ENCODE measurements at places on chromosomes 12 and 14.
A peak's percentile ranks its signal among the peaks of the same experiment; 100 is the strongest.

GRCh38 chr12:108194585-108194984 is 65.5 kb downstream of the WSCD2 start:
- DNase-seq: no peak

DNA sequence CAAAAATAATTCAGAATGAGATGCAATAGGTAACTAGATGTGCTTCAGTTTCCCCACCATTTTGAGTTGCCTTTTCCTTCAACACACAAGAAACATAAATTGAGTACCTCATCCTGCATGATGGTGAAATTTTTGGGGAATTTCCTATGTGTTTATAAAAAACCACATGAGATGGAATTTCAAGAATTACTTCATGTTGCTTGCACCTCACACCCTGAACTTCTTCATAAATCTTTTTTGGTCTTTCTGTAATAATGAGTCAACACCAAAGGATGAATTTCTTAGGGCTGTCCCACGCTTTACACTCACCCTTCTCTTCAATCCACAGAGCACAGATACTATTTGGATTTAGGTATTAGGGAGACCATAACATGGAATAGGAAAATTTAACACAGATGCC is 22.6 kb upstream of the LUM start:
- DNase-seq: peak; percentile 24

DNA sequence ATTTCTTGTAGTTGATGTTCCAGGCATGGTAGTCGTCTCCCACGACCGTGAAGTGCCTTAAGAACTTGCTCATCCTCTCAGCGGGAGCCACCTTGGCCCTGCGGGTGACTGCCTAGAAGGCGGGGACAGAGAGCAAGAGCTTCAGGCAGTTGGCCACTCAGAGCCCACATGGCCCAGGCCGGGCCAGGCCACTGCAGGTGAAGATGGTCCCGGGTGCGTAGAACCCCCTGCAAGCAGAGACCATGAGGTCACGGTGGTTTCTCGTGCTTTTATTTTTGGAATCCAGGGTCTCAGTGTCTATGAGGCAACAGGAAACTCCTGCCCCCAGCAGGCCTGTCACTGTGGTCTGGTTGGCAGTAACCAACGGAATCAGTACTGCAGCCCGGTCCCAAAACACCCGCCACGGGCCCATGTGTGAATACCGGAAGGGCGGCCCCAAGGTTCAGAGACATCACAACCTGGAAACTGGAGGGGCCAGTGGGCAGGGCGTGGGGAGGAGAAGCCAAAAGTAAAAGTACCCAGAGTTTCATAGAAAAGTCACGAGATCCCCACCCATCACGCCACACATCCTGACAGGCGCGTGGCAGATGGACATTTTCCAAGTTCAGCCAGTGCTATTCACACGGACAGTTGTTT is 27.5 kb downstream of the HVCN1 start:
- DNase-seq: no peak

GRCh38 chr12:128458301-128458974 is 191.5 kb downstream of the TMEM132C start:
- no peak for DNase-seq

GRCh38 chr14:92917041-92917940 is 5.7 kb upstream of the CHGA start:
- no peak for DNase-seq

GRCh38 chr14:67863223-67863622 is 43.6 kb downstream of the RAD51B start:
- no peak for DNase-seq

- no peak for DNase-seq
These were observed 26.3 kb upstream of the NR1H4 start for GRCh38 chr12:100447381-100447780.

DNA sequence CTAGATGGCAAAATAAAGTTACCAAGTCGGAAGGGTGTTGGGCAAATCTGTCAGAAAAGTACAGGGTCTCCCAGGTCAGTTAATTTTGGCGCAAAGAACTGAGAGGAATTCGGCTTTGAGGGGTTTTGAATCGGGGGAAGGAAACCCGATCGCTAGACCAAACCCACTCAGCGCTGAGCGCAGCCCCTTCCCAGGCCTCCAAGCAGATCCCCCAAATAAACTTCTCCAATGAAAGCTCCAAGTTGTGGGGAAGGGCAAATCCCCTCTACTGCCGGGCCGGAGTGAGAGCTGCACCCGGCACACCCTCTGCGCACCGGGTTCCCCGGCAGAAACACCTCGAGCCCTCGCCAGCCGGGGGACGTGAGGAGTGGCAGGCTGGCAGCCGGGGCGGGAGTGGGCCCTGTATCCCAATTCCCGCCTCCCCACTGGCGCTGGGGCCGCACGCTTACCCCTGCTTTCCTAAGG is 441 bp downstream of the E2F7 start:
- peak; percentile 43 for DNase-seq

- DNase-seq: no peak
These were observed 33.2 kb downstream of the CKAP4 start for GRCh38 chr12:106214571-106214970.

DNA sequence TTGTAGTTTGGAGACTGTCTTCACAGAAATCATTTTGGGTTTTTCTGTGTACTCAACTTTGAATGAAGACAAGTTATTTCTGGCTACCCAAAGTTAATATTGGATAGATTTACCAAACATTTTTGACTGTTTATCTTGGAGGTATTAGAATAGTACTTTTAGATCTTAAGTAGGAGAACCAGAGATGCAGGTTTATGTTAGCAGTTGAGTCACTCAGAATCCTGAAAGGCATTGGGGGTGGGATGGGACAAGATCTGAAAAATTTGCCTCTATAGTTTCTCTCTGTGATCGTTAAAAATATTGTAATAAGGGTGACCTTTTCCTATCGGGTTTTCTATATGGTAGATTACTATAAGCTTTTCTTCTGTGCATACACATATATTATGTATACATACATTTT is 112.3 kb downstream of the TTC6 start:
- DNase-seq: no peak

DNA sequence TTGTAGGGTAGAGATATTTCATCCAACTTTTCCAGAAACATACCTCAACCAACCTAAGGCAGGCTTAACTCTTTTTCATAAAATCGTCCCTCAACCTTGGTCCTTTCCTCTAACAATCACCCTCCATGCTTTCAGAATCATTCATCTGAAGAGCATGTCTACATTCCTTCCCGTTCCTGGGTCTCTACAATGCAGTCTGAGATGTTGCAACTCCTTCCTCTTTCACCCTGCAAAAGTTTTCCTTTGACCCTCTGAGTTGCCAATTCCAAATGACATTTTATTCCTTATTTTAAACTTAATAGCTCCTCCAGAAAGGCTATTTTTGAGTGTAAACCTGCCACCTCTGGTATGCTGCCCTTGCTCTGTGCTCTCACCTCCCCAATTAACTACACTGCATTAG is 16.7 kb downstream of the SLC7A7 start:
- no peak for DNase-seq

DNA sequence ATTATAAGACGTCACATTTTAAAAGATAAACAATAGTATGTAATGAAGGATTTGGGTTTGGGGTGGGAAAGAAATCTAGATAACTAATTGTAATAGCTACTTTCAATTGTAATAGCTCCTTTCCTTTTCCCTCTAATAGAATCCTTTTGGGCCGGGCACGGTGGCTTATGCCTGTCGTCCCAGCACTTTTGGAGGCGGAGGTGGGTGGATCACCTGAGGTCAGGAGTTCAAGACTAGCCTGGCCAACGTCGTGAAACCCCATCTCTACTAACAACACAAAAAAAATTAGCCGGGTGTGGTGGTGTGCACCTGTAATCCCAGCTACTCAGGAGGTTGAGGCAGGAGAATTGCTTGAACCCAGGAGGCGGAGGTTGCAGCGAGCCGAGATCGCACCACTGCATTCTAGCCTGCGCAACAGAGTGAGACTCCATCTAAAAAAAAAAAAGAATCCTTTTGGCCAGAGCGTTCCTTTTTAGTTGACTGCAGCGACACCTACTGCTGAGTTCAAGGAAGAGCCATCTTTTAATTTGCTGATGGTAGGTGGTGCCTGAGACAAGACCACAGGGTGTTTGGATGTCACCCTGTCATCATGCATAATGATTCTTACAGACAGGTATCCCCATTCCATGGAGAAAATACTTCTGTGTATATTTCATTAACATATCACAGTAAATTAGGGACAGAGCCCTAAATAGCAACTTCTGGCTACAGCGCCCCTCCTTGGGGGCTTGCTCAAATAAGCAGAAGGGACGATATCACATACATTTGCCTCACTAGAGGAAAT is 79.5 kb downstream of the ARMH4 start:
- DNase-seq: peak; percentile 56

DNA sequence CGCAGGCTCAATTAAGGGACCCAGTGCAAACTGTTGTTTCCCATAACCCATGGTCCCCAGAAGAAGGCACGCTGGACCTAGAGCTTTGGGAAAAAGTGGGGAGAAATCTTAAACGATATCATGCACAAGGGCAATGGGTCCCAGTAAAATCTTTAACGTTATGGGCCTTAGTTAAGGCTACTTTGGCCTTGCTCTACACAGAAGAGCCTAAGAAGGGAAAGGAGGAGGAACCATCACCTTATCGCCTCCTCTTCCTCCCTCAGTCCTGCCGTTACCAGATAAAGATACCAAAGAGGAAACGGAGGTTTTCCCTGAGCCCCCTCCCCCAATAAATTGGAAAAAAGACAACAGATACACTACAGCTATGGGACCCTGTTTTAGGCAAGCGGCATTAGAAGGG is 116.9 kb downstream of the PPHLN1 start:
- no peak for DNase-seq

DNA sequence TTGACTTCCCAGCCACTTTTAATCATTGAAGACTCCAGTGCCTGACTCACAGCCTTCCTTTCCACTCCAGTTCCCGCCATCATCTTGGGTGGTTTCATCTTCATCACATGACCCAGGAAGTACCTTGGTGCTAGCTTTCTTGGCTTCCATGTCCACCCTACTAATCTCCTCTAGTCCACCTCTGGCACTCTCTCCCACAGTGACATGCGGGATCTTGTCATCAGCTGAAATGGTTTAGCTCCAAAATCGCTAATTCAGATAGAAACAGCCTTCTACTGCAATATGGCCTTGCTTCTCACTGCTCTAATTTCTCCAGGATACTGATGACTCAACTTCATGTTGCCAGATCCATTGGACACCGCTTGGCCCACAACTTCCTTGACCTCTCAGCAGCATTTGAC is 24.5 kb downstream of the WDR20 start:
- peak; percentile 65 for DNase-seq

GRCh38 chr14:89277203-89277602 is 139.8 kb downstream of the FOXN3 start:
- no peak for DNase-seq

DNA sequence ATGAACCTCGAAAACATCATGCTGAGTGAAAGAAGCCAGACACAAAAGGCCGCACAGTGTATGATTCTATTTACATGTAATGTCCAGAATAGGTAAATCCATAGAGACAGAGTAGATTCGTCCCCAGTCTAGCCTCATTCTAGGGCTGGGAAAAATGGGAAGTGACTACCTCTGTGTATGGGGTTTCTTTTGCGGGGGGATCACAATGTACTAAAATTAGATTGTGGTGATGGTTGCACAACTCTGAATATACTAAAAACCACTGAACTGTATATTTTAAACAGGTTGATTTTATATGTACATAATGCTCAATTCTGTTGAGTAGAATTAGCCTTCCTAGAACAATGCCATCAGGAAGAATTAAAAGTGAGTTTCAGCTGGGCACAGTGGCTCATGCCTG is 6.3 kb upstream of the RILPL2 start:
- DNase-seq: no peak

- no peak for DNase-seq
These were observed 16.9 kb downstream of the LRCOL1 start for GRCh38 chr12:132593521-132593920.

- no peak for DNase-seq
These were observed 175.7 kb downstream of the CACNA1C start for GRCh38 chr12:2228535-2228934.

DNA sequence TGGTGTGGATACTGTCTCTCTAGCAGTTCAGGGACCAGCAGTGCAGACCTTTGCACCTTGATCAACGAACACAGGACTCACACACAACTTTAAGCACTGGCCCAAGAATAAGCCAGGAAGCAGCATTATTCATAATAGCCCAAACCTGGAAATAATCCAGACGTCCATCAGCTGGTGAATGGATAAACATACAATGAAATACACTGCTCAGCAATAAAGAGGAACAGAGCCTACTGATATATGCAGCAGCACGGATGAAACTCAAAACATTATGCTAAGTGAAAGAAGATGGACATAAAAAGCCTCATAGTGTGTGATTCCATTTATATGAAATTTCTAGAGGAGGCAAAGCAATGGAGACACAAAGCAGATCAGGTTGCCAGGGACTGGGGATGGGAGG is 303.9 kb upstream of the FKBP4 start:
- no peak for DNase-seq

DNA sequence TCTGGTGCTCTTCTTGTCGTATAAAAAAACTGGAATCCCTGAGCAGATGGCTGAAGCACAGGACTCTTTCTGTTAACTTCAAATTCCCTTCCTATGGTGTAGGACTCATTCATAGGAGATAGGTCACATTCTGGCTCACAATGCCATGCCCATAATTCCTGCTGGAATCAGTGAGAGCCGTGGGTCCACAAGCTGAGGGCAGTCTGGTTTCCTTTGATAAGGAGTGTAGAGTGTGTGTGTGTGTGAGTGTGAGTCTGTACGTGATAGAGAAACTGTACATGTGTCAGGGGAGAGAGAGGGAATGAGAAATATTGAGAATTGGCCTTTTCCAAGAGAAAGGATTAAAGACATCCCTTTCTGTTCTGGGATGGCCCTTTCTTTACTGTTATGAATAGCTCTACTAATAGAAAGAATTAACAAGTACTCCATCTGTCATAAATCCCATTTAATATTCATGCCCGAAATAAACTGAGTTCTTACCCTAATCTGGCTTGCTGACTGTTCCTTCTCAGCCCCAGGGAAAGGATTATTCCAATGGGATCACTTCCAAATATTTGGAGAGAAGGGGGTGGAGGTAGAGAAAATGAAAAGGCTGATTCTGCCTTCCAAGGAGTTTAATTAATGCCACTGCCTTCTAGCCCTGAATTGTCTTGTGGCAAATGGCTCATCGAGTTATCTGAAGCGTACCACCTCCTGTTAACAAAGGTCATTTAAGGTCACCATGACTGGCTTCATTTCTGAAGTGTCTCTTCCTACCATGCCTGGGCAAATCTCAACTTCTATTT is 79.0 kb downstream of the TMX1 start:
- no peak for DNase-seq

- no peak for DNase-seq
These were observed 14.2 kb downstream of the ESR2 start for GRCh38 chr14:64279704-64280668.

- peak; percentile 10 for DNase-seq
These were observed 37.2 kb upstream of the TDRD9 start for GRCh38 chr14:103890821-103891666.

DNA sequence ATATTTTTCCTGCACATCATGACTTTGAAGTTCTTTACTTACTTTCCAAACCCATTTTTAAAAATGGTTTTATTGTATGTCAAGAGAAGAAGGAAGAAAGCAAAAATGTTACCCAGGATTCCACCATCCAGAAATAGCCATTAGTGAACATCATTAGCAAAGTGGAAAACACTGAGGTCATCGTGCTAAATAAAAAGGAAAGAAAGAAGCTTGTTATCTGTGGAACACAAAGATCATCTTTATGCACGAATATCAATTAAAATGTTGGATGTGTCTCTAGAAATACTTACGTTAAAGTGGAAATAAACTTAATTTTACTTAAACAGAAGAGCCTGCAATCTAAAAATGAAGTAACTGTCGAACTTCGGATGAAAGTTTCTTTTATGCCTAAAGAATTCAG is 27.3 kb downstream of the SFSWAP start:
- no peak for DNase-seq

- DNase-seq: no peak
These were observed 206.5 kb downstream of the STXBP6 start for GRCh38 chr14:24843494-24843893.

GRCh38 chr12:1918884-1919236 is 408 bp upstream of the CACNA2D4 start:
- peak; percentile 3 for DNase-seq
